ENCODE measurements at places on chromosomes 2 and 18. TPM values are rescaled to one million over a fixed set of nuclear protein-coding genes. Genes with fewer than 3 reads are reported as not detected.

The LOXL3 gene
- 0.93 TPM for total RNA-seq

The ACTG2 gene
- total RNA-seq = not detected

The MALL gene
- total RNA-seq = 1.8 TPM

The FNDC4 gene
- total RNA-seq = 0.79 TPM

The FAP gene
- total RNA-seq = 8.7 TPM

The IL36A gene
- not detected for total RNA-seq

The IL36RN gene
- total RNA-seq = not detected

The DTYMK gene
- total RNA-seq = 66.3 TPM

The CIDEA gene
- not detected for total RNA-seq

The ACMSD gene
- total RNA-seq = not detected

The DOCK10 gene
- 0.96 TPM for total RNA-seq

The SCN1A gene
- total RNA-seq = not detected

The APOB gene
- total RNA-seq = not detected

The REL gene
- 12.6 TPM for total RNA-seq

The KCNF1 gene
- total RNA-seq = not detected

The MTA3 gene
- total RNA-seq = 41.4 TPM

The VIL1 gene
- total RNA-seq = not detected

The DSC2 gene
- 17.6 TPM for total RNA-seq

The AQP12B gene
- total RNA-seq = not detected

The B4GALT6 gene
- total RNA-seq = 6.0 TPM

The CYP27C1 gene
- total RNA-seq = not detected

The UGT1A8 gene
- total RNA-seq = not detected
